Glutamatergic neuron (in vitro differentiated cells): ENCODE measurements at places on chromosomes 16 and 17. TPM values are rescaled to one million over a fixed set of nuclear protein-coding genes. Genes with fewer than 3 reads are reported as not detected.

DNA sequence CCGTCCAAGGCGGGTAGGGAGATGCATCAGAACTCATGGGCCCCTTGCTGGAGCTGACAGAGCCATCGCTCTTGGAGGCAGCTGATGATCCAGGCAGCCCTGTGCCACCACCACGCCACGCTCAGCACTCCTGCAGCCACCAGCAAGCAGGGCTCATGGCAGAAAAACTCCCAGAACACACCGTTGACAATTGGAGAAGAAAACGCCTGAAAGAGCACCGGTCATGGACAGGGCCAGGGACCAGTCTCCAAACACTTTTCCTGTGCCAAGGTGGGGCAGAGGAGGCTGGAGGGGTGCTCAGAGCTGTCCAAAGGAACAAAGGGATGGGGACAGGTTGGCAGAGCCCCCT is 132.2 kb downstream of the FOXL1 start:
- peaks cover 5% of the 10 kb centered on the region for H3K27me3 ChIP-seq
- no peak overlapping the region for H3K27ac ChIP-seq
- DNase-seq: no peak
- no peak overlapping the region for H3K4me3 ChIP-seq
- H3K36me3 ChIP-seq: peaks cover 13% of the 10 kb centered on the region

DNA sequence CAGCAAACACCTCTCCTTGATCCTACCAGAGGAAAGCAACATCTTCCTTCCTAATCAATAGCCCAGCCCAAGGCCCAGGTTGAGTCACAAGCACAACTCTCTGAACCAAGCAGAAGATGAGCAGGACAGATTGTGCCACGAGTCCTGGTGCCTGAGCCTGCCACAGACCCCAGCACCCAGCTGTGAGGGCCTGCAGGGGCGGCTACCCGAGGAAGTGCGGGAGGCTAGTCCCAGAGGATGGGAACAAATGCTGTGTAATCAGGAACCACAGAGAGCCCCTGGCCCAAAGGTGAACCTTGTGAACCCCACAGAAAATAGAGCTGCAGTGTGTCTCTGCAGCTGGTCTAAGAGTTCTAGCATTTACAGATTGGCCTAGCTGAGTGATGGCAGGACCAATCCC is 126.8 kb upstream of the HSBP1 start:
- H3K27ac ChIP-seq: peak overlapping the region; percentile 74
- H3K4me1 ChIP-seq: peaks cover 41% of the 10 kb centered on the region
- H3K36me3 ChIP-seq: no peaks in the 10 kb centered on the region
- peaks cover 3% of the 10 kb centered on the region for H3K27me3 ChIP-seq

DNA sequence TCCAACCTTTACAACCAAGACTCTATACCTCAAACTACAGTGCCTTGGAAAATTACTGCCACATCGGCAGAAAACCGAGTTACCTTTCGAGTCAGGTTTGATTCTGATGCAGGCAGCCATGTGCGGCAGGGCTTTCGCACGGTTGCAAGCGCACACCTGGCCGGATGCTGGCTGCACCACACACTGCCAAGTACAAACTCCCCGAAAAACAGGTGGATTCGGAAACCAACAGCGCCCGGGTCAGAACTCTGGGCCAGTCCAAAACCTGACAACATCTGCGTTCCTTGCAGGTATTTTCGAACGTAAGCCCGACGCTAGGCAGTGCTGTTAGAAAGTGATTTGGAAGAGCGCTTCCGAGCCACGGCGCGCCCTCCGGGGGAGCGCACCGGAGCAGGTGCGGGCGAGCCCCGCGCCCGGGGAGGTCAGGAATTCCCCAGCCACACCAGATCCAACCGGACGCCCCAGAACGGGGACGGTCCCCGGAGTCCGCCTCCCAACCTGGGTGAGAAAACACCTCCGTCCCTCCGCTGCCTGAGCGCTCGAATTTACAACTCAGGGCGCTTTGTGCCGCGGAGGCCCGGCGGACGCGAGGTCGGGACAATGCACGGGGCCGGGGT is 1.2 kb downstream of the USP7 start:
- H3K4me1 ChIP-seq: peaks cover 47% of the 10 kb centered on the region
- peak overlapping the region; percentile 89 for H3K27ac ChIP-seq
- peaks cover 15% of the 10 kb centered on the region for H3K27me3 ChIP-seq
- no peaks in the 10 kb centered on the region for H3K36me3 ChIP-seq
- DNase-seq: no peak
- H3K4me3 ChIP-seq: peak overlapping the region; percentile 94

Gene KRTAP4-3
- not detected for total RNA-seq

Gene PLA2G10
- total RNA-seq: not detected

Gene ZNF205
- 31.6 TPM for total RNA-seq
